ENCODE measurements at places on chromosomes 2 and 18. TPM values are rescaled to one million over a fixed set of nuclear protein-coding genes. Genes with fewer than 3 reads are reported as not detected.

The UGT1A8 gene
- not detected for total RNA-seq

The TTC39C gene
- total RNA-seq = 8.9 TPM

The DSG1 gene
- 2.0 TPM for total RNA-seq

The MATN3 gene
- 0.52 TPM for total RNA-seq

GRCh38 chr2:33335516-33335915, 140.9 kb upstream of the RASGRP3 start:
- DNase-seq = no peak

GRCh38 chr18:33355263-33355662, 85.3 kb downstream of the CCDC178 start:
- DNase-seq = no peak

GRCh38 chr2:2102866-2103653, 228.0 kb downstream of the MYT1L start:
- DNase-seq = no peak

GRCh38 chr18:67243799-67244587, 272.5 kb downstream of the DSEL start:
- DNase-seq = no peak

DNA sequence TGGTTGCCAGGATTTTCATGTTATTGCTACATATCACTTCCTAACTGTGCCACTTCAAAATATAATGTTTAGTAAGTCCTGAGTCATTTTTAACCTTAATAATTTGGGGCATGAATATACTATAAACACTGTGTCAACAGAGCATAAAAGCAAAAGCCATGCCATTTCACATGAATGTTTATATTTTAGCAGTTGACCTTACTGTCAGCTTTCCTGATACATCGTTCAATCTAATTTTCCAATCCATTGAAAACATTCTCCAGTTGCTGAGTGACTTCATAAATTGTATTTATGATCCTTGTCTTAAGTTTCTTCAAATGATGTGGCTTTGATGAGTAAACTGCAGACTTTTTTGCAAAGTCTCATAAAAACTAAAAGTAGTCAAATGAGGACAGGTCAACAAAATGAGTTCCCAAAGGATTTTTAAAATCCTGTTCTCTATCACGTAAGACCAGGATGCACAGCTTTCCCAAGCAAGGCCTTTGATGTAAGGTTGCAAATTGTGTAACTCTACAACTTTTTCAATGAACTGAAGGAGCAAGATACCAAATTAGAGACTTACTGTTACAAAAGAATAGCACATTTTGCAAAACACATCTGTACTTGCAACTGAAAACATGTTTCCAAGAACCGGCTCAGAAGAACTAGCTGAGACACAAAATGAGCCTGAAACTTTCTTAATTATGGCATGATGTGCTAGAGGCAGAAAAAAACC, 117.7 kb downstream of the SATB2 start:
- no peak for DNase-seq

DNA sequence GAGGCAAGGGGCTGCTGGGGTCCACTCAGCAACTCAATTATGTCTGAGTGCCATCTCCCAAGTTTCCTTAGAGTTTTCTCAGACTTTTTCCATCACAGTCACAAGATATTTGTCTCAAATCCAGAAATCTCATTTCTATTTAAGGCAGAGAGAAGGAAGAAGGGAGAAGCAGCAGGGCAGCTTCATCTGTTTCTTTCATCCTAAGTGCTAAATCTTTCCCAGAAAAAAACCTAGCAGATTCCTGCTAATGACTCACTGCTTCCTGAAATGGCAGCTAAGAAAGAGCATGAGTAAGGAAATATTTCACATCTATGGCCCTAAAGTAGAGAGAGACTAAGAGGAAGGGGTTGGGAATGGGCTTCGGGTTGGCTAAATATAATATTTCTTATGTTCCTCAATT, 88.0 kb downstream of the KYNU start:
- DNase-seq = no peak

DNA sequence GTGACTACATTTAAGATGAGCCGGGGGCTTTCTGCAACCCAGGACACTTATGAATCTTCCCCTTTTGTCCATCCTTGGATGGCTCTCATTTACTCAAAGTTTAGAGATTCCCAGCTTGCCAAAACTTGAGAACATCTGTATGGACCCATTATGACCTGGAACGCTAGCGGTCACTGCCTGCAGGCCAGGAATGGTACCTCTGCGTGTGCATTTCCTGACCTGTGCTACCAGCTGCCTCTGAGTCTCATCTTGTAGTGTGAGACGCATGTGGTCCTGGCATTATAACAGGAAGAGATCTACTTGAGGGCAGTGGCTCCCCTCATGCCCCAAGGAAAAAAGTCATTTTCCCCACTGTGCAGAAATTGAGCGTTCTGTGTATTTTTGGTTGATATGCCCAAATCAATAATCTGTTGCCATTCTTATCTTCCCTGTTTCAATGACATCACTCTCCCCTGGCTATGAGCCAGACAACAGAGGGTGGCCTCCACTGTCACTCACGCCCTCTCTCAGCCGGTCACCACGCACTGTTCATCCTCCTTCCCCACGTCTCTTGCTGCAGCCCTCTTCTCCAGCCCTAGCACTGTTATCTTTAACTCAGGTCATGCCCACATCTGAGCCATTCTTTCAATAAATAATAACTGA, 28.5 kb upstream of the NPAS2 start:
- DNase-seq = no peak
